ENCODE measurements at places on chromosomes 1 and 21.

DNA sequence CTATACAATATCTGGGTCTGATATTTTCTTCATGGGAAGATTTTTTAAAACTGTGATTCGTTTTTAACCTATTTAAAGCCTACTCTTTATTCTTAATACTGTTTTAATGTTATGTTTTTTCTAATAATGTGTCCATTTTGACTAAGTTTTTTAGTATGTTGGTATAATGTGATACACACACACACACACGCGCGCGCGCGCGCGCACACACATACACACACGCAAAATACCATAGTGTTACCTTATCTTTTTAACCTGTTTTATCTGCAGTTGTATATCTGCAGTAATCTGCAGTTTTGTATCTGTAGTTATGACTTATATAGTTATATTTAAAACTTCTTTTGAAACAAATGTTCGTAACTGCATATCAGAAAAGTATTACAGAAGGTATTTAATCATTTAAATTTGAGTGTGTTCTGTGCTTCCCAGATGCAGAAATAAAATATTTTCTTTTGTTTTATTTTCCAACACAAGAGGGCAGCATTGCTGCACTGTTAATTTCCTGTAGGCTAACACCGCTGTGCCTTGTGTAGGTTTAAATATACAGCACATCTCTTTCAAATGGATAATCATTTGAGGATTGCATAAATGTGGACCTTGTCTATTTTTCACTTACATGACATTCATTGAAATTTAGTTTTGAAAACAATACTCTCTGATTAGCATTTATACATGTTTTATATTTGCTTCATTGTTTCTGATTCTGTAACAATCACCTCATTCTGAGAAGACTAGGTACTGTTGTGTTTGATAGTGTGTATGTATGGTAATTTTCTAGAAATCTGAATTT, 166.1 kb downstream of the PDE4B start:
- no peaks in the 10 kb centered on the region for H3K36me3 ChIP-seq
- DNase-seq, result peak; percentile 68
- H3K27me3 ChIP-seq, result peaks cover 2% of the 10 kb centered on the region
- no peaks in the 10 kb centered on the region for H3K4me1 ChIP-seq

DNA sequence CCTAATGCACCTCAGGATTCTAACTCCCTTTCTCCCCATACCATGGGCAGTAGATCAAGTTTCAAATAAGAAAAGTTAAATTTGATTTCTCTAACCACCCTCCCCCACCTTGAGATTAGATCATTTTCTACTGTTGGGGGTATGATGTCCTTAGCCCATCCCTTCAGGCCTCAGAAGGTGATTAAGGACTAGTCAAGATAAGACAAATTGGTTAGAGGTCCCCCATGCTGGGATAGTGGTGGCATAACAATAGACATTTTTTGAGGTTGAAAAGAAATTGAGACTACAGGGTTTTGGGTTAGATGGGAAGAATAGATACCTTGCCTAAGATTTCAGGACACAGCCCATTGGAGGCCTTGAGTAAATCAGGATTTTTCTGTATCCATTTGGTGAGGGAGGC, 2.5 kb downstream of the CFAP126 start:
- DNase-seq, result no peak
- H3K27ac ChIP-seq, result peak overlapping the region; percentile 96
- no peak overlapping the region for H3K4me3 ChIP-seq
- peaks cover 6% of the 10 kb centered on the region for H3K4me1 ChIP-seq
- H3K27me3 ChIP-seq, result no peaks in the 10 kb centered on the region

DNA sequence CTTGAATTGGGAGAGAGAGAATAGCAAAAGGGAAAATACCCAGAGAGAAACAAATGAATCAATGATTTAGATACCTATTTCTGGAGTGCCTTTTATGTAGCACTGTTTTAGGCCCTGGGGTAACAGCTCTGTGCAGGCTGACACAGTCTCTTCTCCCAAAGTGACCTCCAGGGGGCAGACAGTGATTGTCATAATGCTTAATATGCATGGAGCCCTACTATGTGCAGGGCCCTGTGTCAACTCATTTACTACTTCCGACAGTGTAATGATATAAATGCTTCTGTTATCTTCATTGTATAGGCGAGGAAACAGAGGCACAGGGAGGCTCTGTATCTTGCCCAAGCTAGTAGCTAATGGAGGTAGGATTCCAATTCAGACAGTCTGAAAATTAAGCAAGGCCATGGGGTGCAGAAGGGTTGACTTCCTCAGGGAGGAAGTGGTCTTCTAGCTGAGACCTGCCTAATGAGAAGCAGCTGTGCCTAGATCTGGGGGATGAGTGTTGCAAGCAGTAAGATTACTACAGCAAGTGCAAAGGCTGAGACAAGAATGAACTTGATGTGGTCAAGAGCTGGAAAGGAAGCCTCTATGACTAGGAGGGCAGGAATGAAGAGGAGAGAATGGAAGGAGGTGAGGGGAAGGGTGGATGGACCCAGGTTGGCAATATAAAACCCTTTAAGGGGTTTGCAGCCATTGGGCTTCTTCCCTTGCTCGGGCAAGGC, 16.2 kb upstream of the SERINC2 start:
- no peak overlapping the region for H3K27ac ChIP-seq
- peaks cover 14% of the 10 kb centered on the region for H3K4me1 ChIP-seq
- no peak for DNase-seq
- H3K4me3 ChIP-seq, result no peak overlapping the region
- peaks cover 1% of the 10 kb centered on the region for H3K27me3 ChIP-seq

DNA sequence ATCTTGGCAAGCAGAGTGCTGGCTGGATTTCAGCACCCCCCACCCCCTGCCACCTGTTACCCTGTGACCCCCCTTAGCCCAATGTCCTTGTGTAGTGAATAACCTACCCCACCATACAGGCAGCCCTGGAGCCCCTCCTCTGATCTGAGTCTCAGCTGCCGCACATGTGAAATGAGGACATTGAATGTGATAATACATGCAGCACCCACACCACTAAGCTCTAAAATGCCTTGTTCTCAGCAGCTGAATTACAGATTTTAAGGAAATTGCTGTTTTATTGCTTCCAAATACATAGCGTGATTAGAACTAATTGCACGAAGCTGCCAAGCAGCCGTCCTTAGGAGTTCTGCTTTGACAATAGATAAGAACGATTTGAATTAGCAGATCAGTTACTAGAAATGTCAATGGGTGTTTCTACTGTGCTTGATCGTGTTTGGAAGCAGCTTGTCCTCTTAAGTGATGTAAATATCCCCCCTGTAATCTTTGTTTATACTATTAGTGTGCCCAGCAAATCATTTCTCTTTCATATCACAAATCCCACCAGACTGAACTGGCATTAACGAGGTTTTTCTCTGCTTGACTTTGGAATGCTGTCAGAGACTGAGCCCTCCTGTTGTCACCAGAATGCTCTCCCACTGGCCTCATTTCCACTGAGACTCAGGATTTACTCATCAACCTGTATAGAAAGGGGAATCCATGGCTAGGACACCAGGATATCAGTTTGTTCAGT, 4.9 kb downstream of the SLAMF8 start:
- H3K36me3 ChIP-seq, result no peaks in the 10 kb centered on the region
- no peak overlapping the region for H3K4me3 ChIP-seq
- no peak overlapping the region for H3K27ac ChIP-seq

- no peak overlapping the region for H3K27ac ChIP-seq
- peaks cover 9% of the 10 kb centered on the region for H3K4me1 ChIP-seq
- H3K4me3 ChIP-seq, result no peak overlapping the region
- DNase-seq, result no peak
- H3K27me3 ChIP-seq, result peaks cover 8% of the 10 kb centered on the region
Measured at GRCh38 chr1:116335850-116336624, 37.0 kb upstream of the ATP1A1 start.

- no peak overlapping the region for H3K4me3 ChIP-seq
- no peaks in the 10 kb centered on the region for H3K36me3 ChIP-seq
- no peak for DNase-seq
- H3K4me1 ChIP-seq, result no peaks in the 10 kb centered on the region
- H3K27me3 ChIP-seq, result peaks cover 1% of the 10 kb centered on the region
Measured at GRCh38 chr1:55700359-55701130, 485.4 kb upstream of the USP24 start.

- no peaks in the 10 kb centered on the region for H3K4me1 ChIP-seq
- no peaks in the 10 kb centered on the region for H3K27me3 ChIP-seq
- no peak overlapping the region for H3K27ac ChIP-seq
- H3K36me3 ChIP-seq, result no peaks in the 10 kb centered on the region
- no peak for DNase-seq
Measured at GRCh38 chr1:186155594-186155993, 219.5 kb downstream of the TPR start.

DNA sequence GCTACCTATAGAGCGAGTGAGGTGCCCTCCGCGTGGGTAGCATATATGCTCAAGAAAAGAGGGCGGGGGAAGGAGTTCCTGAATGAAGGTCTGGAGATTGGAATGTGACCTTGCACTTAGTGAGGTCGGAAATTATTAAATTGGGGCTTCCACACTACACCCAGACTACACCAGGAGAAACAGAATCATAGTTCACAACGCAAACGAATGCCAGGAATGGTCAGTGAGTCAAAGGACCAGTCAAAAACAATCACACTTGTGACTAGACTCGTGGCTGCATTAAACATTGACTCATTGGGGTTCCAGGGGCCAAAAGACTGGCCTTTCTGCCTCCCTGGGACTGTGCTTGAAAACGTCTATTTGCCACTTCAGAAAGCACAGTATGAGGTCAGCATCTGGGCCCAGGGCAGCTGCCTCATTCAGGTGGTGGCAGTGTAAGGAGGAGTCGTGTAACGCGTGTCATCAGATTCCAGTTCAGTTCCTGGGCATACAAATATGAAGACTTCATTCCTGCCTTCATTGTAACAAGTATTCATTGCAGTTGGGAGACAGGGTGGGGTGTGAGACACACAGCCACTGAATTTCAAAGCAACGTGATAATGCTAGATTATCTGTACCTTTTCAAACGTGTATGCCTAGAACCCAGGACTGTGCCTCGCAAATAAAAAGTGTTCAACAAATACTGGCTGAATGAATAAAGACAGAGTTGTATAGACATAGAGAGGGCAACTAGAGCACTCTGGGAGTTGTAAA, at the start of gene YOD1:
YOD1 (minus strand) TSS at position 18 of the 753 bp plus-strand sequence. CDS start 178 bp downstream, outside the sequence.
- H3K4me3 ChIP-seq, result peak within 1 kb of the TSS; percentile 97
- H3K27ac ChIP-seq, result peak within 1 kb of the TSS; percentile 95
- H3K36me3 ChIP-seq, result no peaks in the 10 kb centered on the region
- no peak for DNase-seq

DNA sequence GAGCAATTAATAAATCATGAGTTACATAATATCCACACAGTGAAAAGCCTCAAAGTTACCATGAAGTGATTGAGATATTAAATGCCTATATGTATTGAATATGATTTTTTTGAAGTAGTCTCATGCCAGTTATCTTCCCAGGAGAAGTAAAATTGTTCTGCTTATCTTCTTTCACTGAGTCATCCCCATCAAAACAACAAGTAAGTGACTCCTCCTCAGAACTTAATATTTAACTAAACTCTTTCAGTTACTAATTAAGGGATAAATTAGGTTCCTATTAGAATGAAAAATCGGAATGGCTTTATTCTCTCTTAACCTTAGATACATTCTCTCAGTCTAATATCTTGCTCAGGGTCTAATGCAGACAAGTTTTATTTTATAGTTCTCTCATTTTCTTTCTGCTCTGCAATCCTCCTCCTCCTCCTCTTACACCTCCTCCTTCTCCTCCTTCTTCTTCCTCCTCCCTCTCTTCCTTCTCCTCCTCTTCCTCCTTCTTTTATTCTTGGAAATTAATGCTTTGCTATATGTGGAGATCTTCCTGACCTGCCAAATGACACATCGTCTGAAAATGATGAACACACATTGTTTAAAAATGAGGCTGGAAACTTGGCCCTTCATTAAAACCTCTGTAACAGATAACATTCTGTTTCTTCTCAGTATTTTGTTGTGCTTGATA, 110.9 kb downstream of the RUNX1 start:
- H3K27ac ChIP-seq, result peak overlapping the region; percentile 24
- H3K4me3 ChIP-seq, result no peak overlapping the region
- DNase-seq, result no peak
- H3K4me1 ChIP-seq, result peaks cover 28% of the 10 kb centered on the region
- H3K27me3 ChIP-seq, result no peaks in the 10 kb centered on the region

GRCh38 chr1:117001254-117001927, at the start of gene CD101:
CD101 (plus strand) TSS chr1:117001760; CDS start chr1:117001818, 58 bp downstream.
- H3K27me3 ChIP-seq, result no peaks in the 10 kb centered on the region
- peak within 1 kb of the TSS; percentile 25 for H3K4me3 ChIP-seq
- H3K27ac ChIP-seq, result peak within 1 kb of the TSS; percentile 76
- no peak for DNase-seq
- H3K36me3 ChIP-seq, result peaks cover 2% of the 10 kb centered on the region
- H3K4me1 ChIP-seq, result peaks cover 18% of the 10 kb centered on the region

GRCh38 chr1:13593511-13594131, 10.0 kb downstream of the PDPN start:
- DNase-seq, result no peak
- no peak overlapping the region for H3K4me3 ChIP-seq
- no peaks in the 10 kb centered on the region for H3K36me3 ChIP-seq
- H3K27me3 ChIP-seq, result peaks cover 23% of the 10 kb centered on the region
- no peak overlapping the region for H3K27ac ChIP-seq

- H3K4me1 ChIP-seq, result no peaks in the 10 kb centered on the region
- H3K4me3 ChIP-seq, result no peak overlapping the region
- H3K27me3 ChIP-seq, result no peaks in the 10 kb centered on the region
- H3K36me3 ChIP-seq, result no peaks in the 10 kb centered on the region
Measured at GRCh38 chr1:90616395-90616794, 100.7 kb downstream of the BARHL2 start.
